ENCODE measurements at places on chromosomes 6 and 20.

GRCh38 chr20:19320005-19320404, 107.6 kb downstream of the SLC24A3 start:
- DNase-seq = no peak

DNA sequence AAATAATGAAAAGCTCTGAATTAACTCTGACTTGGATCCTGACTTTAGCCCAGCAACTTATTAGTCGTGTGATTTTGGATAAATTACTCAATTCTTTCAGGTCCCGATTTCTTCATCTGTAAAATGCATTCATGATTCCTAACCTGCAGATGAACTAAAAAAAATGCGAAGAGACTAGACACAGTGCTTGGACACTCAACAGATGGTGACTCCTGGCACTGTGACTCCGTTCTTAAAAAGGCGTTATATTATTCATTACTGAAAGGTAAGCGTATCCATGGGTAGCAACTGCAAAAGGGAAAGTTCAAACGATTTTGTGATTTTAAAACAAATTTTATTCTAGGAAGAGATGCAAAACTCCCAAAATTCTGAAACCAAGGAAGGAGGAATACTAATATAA, 226.3 kb downstream of the KIF16B start:
- DNase-seq = no peak

DNA sequence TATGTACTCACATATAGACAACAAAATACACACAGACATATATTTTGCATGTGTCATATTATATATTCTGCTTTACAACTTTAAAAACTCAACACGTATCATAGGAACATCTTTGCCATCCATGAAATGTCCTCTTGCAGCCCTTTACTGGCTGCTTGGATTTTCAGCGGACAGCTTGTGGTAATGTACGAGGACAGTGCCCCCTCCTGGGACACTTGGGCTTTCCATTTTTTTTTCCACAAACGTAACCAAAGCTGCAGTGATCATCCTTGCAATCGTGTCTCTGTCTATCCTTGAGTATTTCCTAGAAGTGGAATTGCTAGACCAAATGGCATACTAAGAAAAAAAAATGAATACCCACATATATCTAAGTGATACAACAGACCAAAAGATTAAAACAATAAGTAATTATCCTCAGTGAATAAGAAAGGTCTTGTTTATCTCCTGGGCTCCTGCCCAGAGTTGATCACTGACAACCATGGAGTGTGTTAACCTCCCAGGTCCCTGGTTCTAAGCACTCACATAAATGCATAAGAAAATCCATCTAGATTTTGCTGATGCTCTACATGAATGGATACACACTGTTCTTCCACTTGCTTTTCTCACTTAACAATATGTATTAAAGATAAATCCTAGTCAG, 18.1 kb downstream of the BPI start:
- no peak for DNase-seq

DNA sequence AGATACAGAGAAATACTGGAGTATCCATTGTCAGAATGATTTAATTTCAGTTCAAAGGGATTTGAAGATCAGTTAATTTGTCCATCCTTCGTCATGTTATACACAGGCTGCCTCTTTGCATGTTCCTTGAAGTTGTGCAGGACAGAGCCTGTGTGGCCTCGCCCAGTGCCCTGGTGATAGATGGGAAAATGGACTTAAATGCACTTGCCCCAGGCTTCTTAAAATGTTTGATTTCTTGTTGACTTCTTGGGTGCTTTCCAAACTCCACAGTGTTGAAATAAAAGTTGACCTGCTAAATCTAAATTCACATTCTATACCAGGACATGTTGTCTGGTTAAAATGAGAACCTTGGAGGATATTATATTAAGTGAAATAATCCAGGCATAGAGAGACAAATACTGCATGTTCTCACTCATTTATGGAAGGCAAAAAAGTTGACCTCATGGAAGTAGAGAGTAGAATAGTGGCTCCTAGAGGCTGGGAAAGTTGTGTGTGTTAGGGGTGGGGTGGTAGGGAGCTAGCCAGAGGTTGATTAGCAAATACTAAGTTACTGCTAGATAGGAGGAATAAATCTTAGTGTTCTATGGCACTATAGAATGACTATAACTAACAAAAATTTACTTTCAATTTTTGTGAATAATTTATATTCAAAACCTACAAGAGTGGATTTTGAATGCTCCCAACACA, 25.3 kb downstream of the MARCKS start:
- DNase-seq = no peak

- DNase-seq = no peak
Measured at GRCh38 chr6:159102373-159103160, 57.8 kb upstream of the TAGAP start.

DNA sequence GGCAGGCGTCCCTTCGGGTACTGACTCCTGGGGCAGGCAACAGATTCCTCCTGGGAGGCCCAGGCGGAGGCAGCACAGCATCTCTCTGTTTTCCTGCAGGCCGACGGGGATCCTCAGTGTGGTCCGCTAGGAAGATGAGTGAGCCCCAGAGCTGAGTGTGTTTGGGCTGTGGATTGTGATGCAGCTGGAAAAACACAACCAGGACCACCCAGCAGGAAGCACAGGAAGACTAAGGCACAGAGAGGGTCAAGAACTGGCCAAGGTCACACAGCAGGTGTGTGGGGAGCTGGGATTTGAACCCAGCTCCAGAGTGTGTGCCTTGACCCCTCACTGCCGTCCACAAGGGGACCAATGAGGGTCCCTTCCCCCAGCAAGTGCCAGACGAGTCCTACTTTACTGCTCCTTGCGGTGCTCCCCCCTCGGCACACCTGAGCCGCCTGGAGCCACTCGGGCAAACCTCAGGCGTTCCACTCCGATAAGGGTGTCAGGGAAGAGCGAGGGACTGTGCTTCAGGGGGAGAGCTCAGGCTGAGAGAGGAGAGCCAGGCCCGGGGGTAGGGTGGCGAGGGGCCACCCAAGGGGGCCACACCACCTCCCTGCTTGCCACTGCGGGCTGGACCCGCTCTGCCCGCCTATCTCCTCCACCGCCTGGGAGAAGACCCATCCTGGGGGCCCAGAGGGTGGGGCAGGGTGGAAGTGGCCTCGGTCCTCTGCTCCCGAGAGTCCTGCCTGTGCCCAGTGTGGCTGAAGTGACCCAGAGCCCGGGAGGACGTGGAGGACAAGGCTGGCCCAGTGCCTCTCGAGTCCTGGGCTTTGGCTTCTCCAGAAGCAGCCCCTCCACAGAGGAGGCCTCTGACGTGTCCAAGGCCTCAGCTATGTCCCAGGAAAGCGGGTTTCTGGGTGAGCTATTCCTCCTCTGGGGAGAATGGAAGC, 63.3 kb downstream of the YTHDF1 start:
- no peak for DNase-seq

- no peak for DNase-seq
Measured at GRCh38 chr20:23403751-23404150, 17.5 kb downstream of the NAPB start.

DNA sequence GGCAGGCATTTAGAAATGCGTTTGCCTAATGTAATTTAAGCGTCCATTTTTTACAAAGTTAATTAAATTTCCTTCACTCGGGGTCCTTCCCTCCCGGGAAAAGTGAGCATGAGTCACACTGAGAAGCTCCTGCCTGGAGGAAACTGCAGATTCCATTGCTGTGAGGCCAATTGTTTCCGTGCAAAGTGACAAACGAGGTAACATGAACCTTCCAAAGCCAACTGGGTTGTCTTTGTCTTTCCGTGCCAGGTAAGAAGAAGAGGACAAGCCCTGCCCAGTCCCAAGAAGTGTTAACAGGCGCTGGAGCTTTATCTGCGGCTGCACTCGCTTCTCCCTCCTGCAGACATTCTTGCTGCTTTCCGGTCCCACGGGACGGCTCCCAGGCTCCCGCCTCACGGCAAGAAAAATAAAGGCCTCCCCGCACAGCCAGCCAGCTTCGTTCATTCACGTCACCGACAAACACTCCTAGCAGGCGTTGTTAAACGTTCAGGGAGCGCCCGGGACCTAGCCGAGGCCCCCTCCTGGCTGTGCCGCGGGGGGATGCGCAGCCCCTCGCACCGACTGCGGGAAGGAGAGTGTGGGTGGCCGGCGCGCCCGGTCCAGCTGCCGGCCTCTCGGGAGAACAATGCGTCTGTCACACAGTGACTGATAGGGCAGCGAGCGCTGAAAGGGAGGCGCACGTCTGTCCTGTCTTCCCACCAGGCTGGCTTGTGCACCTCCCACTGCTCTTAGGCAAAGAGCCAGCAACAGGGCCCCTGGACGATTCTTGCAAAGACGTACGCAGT, 61.5 kb upstream of the HDDC2 start:
- DNase-seq = peak; percentile 59

DNA sequence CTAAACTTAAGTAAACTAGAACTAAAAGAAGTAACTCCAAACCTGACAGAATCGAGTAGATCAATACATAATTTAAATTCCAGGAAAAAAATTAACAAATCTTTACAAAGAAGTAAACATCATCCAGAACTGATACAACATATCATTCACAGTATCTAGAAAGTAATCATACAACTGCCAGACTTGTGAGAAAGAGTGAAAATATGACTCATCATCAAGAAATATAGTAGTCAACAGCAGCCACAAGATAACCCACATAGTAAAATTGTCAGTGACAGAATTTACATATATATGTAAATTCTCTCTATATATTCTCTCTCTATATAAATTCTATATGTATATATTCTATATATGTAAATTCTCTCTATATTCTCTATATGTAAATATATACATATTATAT, 242.8 kb upstream of the RGS17 start:
- no peak for DNase-seq

Data from NCI-H1417 treated with DMSO at 0.1 percent for 48 hours (cell line).